Activated T-helper 1 cell treated with Interleukin-2 at 50 U/mL for 16 hours (primary cell): ENCODE measurements at places on chromosomes 4 and X.

DNA sequence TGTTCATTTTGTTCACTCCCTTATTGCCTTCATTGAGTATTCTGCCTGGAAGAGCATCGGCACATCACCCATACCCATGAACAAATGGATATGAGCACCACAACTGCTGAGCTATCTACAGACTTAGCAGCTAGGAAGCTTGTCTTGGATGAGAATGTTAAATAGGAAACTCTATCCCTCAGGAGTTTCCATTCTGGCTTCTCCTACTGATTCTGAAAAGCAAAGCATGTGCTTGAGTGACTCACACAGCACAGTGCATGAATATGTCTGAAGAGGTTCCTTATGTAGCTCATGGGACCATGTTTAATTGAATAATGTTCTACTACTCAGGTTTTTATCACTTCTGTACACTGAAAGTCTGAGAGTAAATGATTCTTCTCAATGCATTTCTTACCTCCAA lies 57.3 kb upstream of the MXRA5 start:
- DNase-seq = no peak

GRCh38 chr4:113677325-113677724 lies 84.2 kb downstream of the CAMK2D start:
- no peak for DNase-seq

DNA sequence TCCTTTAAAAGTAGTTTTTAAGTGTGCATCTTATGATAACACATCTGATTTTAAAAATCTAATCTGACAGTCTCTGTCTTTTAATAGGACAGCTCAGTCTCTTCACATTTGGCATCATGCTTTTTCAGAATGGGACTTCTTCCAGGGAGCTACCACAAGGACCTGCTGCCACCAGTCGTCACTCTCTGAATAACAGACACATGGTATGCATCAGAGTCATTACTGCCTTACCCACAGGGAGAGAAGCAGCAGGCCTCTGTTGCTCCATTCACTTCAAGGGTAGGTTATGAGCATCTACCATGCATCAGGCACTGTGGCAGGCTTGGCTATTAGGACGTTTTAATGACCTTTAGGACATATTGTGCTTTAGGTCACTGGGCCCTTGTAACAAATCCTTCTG lies 50.0 kb upstream of the AFAP1 start:
- no peak for DNase-seq

DNA sequence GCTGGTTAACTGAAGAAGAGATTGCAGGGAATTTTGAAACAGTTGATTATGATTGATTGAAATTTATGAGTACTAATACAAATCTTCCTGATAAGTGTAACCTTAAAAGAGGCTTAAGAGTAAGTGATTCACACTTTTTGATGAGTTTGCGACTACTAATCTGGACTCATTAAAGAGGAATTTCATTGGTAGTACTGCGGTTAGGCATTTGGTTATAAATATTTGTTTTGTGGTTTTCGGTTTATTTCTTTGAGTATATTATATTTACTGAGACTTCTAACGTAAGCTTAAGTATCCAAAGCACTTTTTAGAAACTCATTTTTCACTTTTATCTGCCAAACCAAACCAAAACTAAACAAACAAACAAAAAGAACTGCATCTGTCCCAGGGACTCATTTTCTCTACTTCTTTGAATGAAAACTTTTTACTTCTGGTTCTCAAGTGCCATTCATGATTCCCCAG lies 20.7 kb downstream of the SLIT2 start:
- no peak for DNase-seq

GRCh38 chr4:18529482-18529881 lies 507.9 kb upstream of the LCORL start:
- no peak for DNase-seq

DNA sequence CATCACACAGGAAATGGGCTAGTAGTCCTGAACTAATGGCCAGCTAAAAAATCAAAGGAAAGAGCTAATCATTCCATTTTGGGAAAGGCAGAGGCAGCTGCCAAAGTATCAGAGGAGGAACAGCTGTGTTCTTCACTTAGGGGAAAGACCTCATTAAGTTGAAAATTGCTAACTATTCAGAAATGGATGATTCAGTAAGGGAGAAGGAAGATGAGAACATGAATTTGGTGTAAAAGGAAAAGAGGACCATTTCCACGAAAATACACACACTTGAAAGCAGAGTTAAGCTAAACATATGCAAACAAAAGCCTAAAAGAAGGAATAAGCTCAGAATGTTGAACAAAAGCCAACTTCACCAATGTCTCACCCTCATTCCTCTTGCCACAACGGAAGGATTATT lies 90.4 kb downstream of the PCDH19 start:
- DNase-seq = no peak

DNA sequence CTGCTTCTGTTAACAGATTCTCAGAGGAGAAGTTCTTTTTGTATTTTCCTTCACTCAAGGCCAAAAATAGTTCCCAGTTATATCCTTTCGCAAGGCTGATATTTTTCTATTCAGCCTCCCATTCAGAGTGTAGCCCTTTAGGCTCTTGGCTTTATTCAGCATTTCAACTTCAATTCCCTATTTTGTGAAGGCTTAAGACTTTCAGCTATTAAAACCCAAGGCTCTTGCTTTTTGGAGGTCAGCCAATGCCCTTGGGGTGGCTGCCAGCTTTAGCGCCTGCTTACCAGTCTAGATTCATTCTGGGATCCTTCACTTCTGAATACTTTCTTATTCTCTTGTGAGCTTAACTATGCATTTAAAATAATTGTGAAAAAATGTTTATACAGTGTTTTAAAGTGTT lies 57.3 kb upstream of the ADGRA3 start:
- DNase-seq = no peak

DNA sequence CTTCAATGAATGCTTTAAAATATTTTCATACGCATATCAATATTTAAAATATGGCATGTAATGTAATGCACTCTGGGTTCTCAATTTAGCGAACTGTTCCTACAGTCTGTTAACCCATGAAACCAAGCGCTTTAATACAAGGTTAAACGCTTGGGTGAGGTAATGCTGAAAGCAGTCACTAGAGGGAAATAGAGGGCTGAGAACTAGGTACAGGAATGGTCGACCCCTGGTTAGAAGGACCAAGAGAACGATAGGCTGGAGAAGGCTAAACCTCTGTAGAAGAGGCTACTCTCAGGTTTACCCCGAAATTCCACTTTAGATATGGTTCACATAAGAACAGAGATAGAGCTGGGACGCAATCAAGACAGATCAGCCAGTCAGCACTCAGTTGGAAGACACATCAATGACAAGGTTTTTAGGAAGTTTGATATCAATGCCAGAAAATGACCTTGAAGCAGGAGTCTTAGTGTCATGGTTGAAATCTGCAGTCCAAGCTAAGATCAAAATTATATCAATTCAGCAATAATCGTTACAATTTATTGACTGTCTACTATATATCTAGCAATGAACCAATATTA lies 26.9 kb downstream of the ARSJ start:
- DNase-seq = no peak

DNA sequence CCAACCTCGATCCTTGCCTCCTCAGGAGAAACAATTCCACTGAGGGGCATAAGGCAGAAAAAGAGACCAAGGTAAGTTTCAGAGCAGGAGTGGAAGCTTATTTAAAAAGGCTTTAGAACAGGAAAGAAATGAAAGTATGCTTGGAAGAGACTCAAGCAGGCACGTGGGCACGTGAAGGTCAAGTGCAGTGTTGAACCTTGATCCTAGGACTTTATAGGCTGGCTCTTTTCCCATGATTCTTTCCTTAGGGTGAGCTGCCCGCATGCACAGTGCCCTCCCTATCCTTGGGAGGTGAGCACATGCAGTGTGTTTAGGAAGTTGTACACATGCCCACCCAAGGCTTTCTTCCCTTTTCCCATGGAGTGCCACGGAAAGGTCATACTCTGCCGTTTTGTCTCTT lies 4.0 kb upstream of the PI4K2B start:
- DNase-seq = no peak

GRCh38 chr4:57013543-57014120 lies 34.9 kb downstream of the POLR2B start:
- no peak for DNase-seq

GRCh38 chr4:87932718-87933141 lies 42.8 kb upstream of the SPP1 start:
- no peak for DNase-seq

GRCh38 chr4:133095591-133095990 lies 53.5 kb upstream of the PCDH10 start:
- no peak for DNase-seq

GRCh38 chr4:7612311-7612897 lies 177.7 kb upstream of the PSAPL1 start:
- DNase-seq = no peak

DNA sequence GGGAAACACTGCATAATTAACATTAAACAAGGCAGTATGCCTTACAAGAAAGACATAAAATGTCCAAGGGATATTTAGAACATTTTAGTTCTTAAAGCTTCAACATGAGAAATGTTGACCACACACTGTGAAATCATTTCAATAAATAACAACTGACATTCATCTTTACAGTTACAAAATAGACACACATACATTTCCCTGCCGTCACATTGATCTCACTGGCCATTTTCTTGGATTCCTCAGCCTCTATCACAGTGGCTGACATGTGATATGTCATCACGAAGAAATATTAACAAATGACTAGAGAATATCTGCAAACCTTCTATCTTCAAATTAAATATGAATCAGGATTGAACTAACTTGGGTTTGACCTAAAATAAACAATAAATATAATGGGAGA lies 1.9 kb downstream of the CXCL2 start:
- no peak for DNase-seq

GRCh38 chr4:140865253-140866217 lies 109.3 kb upstream of the TBC1D9 start:
- no peak for DNase-seq

DNA sequence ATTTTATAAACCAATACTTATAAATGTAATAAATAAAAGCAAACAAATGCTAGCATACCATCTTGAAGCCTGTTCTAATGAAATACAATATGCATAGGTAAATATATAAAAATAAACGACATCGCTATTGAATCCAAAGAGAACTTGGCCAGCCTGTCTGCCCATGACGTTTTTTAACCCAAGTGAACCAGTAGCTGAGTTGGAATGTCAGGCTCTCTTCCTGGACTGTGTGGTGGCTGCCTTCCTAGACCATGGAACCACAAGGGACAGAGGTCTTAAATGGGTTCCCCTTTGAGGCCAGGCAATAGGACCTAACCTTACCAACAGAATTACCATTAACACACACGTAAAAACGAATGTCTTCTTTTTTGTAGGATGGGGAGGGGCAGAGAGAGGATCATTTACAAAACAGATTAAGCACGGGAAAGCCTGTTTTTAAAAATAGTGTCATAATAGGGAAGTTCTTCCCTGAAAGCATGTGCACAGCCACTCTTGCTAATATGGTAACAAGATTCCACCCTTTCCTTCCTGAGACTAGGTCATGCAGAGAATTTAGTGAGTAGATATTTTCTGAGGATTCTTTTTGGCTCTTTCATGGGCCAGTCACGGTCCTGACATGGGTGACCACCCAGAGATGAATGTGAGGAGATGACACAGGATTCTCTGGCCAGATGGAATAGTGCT lies 69.4 kb upstream of the ACSL1 start:
- no peak for DNase-seq

- DNase-seq = no peak
Measured at GRCh38 chr4:26152056-26152455, 168.8 kb upstream of the RBPJ start.

- no peak for DNase-seq
Measured at GRCh38 chr4:177947607-177948006, 505.4 kb upstream of the AGA start.

DNA sequence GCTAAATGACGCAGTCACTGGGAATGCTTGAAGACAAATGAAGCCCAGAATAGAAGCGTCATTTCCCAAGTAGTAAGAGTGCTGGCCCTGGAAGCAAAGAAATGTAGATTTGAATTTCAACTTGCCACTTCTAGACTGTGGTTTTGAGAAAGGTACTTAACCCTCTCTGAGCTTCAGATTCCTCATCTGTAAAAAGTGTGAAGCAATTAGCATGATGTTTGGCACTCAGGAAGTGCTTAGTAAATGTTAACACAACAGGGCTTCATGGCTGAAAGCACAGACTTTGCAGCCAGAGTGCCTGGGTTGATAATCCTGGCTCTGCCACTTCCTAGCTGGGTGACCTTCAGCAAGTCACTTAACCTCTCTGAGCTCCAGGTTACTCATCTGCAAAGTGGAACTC lies 147.4 kb upstream of the RPS6KA3 start:
- no peak for DNase-seq

GRCh38 chr4:122000849-122001248 lies 49.0 kb upstream of the TRPC3 start:
- DNase-seq = no peak

- DNase-seq = no peak
Measured at GRCh38 chrX:111410590-111411078, 1.4 kb downstream of the DCX start.

DNA sequence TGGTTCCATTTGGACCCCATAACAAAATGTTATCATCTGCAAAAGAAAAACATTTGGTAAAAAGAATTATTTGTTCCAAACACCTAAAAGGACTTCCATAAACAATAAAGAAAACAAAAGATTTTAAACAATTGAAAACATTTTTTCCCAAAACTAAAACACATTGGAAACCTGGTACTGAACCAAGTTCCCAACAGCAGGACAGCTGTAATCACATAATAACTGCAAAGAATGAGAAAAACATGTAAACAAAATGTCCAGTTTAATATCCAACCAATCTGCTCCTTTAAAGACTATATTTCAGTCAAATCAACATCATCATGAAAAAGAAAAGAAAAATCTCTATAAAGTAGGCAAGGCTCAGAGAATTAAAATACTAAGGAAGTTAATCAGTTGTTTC lies 36.3 kb downstream of the PRDM5 start:
- no peak for DNase-seq

GRCh38 chr4:25320773-25321172 lies 8.2 kb downstream of the ZCCHC4 start:
- DNase-seq = no peak

DNA sequence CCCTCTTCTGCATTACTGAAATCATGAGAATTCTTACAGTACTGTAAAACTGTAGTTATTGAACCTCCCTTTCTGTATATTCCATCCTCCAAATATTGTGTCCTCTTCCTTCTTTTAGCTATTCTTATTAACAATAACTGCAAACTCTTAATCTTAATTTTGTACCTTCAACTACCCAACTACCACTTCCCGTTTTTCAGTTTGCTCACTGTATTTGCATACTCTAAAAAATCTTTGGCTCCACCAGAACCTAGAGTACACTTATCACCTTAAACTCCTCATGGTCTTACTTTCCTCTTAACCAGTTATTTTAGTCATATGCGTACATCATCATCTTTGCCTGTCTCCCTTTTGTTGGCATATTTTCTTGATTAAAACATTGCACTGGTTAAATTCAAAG lies 543.7 kb downstream of the ARAP2 start:
- DNase-seq = no peak

- no peak for DNase-seq
Measured at GRCh38 chrX:4638036-4638435, 924.6 kb upstream of the PRKX start.

GRCh38 chr4:171834640-171835039 lies 21.4 kb downstream of the GALNTL6 start:
- DNase-seq = no peak

- no peak for DNase-seq
Measured at GRCh38 chr4:152132776-152133175, 372.0 kb upstream of the GATB start.
